ENCODE measurements at places on chromosomes 1 and 21. TPM values are rescaled to one million over a fixed set of nuclear protein-coding genes. Genes with fewer than 3 reads are reported as not detected.

DNA sequence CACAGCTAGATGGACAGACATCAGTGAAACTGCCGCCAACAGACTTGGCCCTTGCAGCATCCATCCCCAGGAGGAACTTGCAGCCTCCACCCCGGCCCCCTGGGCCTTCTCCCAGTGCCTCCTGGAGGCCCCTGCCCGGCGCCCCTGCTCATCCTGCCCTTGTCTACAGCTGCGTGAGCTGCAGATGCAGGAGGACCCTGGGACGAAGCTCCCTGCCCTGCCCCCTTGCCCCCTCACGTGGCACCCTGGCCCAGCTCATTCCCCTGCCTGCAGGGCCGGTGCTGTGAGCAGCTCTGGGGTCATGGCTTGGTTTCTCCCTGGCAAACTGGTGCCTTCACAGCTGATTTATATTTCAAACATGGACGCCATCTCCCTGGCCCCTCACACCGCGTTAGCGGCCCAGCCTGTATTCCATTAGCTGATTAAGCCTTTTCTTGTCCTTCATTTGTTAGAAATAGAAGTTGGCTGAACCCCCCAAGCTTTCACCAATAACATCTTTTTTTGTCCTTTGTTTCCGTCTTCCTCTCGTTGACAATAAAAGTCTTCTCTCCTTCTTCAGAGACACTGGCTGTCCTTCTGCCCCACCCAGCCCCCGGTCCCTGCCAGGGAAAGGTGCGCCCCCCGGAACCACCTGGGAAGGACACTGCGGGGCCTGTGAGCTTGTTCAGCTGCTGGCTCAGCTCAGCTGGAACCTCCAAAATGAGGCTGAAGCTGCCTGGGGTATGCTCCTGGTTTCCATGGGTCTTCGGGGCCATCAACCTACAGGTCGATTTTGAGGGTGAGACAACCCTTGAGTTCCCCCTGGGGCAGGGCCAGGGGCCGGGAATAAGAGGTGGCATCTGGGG lies 34.0 kb upstream of the SLC19A1 start:
- DNase-seq, result no peak

GRCh38 chr1:94063379-94063778 lies 57.6 kb downstream of the ABCA4 start:
- no peak for DNase-seq

Gene EYA3
- total RNA-seq, result 12.5 TPM

Gene ZBTB7B
- 73.6 TPM for total RNA-seq

GRCh38 chr1:233293556-233294446 lies 1.7 kb downstream of the PCNX2 start:
- no peak for DNase-seq

- no peak for DNase-seq
Measured at GRCh38 chr1:76465030-76465429, 390.5 kb downstream of the ST6GALNAC3 start.

DNA sequence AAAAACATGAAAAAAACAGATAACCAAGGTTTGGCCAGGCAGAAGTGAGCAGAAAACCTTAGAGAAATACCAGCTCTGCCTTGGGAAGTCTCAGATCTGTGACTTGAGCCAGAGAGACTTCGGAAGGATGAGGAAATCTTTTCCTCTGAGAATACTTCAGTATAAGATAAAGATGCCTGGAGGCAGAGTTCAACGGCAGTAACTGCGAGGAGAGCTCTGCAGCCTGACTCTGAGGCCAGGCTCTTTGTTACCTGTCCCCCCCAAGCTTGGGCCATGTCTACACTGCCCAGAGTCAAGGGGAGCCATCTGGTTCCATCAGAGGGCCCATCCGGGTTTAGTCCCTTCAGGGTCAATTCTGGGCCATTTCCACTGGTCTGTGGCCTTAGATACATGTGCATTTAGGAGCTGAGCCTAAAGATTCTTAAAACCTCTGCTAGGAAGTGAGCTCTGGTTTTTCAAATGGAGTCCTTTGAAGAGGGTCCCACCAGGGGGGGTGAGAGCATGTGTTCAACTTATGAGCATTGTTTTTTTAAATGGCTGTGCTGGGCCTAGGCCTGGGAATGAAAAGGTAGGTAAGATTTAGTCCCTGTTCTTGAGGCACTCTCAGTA lies 8.7 kb downstream of the KIRREL1 start:
- no peak for DNase-seq

Gene MSH4
- total RNA-seq, result 0.26 TPM

GRCh38 chr1:62687421-62687902 lies 724 bp downstream of the DOCK7 start:
- DNase-seq, result no peak

DNA sequence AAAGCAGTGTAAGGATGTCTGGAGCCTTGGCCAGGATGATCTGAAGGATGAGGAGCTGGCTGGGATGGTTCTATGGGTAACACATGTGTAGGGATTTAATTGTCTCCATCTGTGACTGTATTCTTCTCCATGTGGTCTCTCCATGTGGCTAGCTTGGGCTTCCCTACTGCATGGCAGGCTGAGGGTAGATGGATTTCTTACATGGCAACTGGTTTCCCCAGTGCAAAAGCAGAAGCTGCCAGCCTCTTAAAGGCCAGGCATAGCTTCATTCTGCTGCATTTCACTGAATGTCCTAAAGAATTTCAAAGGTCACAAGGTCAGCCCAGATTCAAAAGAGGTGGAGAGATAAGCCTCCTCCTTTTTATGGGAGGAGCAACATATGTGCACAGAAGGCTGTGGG lies 61.7 kb downstream of the XCL2 start:
- no peak for DNase-seq

DNA sequence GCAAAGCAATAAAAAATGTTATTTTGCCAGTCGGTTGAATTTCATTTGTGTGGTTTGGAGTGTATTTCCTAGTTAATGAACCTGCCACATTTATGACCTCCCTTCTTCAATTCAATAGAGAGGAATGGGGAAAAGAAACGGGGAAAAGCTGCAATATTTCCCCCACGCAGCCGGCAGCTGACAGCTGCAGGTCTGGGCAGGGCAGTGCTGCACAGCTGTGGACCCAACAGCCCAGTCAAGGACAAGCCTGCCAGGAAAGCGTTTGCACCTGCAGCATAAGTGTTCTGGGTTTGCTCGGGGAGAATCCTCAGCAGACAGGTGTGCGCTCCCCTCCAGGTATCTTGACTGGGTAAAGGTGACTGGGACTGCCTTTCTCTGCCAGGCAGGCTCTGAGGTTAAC lies 53.4 kb downstream of the FBXO2 start:
- no peak for DNase-seq

- DNase-seq, result no peak
Measured at GRCh38 chr1:168782559-168783116, 53.6 kb upstream of the DPT start.

Gene CNTN2
- not detected for total RNA-seq

Gene TSPEAR
- not detected for total RNA-seq

Gene ZMYM1
- 11.1 TPM for total RNA-seq

Gene CELA3A
- not detected for total RNA-seq

Gene VHLL
- not detected for total RNA-seq

DNA sequence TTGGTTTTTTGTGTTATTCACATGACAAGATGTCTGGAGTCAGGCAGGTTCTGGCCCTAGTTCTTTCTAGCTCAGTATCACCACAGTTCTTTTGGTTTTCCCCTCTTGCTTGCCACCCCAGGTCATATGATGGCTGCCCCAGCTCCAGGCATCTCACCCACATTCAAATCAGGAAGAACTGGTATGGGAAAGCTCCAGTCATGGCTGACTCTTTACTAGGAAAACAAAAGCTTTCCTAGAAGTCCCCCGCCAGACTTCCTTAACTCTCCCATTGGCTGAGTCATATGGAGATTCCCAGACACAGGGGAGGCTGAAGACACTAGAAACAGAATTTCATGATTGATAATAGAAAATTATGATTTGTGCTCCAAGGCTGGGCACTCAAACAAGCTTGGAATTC lies 22.1 kb upstream of the EYA3 start:
- no peak for DNase-seq

GRCh38 chr1:29708796-29709703 lies 472.7 kb downstream of the PTPRU start:
- DNase-seq, result no peak

GRCh38 chr1:3002349-3003038 lies 18.8 kb upstream of the ACTRT2 start:
- no peak for DNase-seq

GRCh38 chr1:8249838-8250237 lies 68.1 kb upstream of the SLC45A1 start:
- DNase-seq, result no peak

DNA sequence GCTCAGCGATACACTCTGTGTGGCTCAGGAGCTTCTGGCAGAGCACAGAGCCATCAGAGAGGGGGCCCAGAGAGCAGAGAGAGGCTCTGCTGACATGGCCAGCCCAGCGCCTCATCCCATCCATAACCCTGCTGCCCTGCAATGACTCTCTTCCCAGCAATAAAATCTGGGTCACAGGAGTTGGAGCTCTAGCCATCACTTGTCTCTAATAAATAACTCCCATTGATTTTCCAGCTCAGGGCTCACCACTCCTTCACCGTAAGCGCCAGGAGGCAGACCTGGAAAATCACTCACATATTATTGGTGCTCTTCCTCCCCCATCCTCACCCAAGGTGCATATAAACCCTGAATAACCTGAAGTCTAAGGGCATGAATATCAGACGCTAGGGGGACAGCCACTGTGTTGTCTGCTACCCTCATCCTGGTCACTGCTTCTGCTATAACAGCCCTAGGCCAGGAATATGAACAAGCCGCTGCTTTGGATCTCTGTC lies at the start of gene APCS:
APCS (plus strand) TSS at position 366 of the 491 bp plus-strand sequence; CDS start at position 462, 96 bp downstream.
- no peak for DNase-seq

- DNase-seq, result no peak
Measured at GRCh38 chr1:119124764-119125163, 15.7 kb downstream of the WARS2 start.

GRCh38 chr1:54403808-54404261 lies 2.4 kb downstream of the SSBP3 start:
- no peak for DNase-seq

Gene RAB42
- not detected for total RNA-seq

Gene C8A
- total RNA-seq, result not detected

Gene OR6K3
- total RNA-seq, result not detected

Gene NES
- not detected for total RNA-seq

GRCh38 chr1:70948396-70949017 lies 99.1 kb downstream of the PTGER3 start:
- no peak for DNase-seq

GRCh38 chr1:113980110-113980509 lies 836 bp downstream of the OLFML3 start:
- DNase-seq, result no peak

Gene CD52
- total RNA-seq, result 1,152 TPM

DNA sequence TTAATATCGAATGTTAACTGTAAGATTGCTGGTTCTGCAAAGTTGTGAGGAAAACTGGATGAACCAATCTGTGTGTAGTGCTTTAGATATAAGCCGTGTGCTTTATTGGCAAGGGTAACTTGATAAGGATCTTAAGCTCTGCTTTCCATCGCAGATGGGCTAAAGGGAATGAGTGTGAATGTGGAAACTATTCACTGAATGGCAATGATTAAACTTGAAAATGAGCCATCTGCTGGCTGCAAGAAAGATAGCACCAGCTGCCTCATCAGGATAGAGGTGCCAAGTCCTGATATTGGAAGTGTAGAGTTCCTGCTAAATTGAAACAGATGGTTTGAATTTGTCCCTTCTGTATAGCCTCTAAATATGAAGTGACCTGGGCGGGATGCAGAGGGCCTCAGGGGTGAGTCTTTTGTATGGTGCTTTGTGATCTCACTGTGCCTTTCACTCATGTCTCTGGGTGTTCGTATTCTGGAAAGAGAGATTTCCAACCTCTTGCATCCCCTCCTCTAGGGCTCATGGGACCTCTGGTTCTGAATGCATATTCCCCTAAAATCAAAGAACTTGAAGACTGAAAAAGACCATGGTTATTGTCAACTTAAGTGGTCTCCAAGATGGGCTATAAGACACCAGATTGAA lies 9.2 kb downstream of the FCRL3 start:
- no peak for DNase-seq

GRCh38 chr1:182877331-182877730 lies 38.2 kb downstream of the DHX9 start:
- DNase-seq, result no peak

DNA sequence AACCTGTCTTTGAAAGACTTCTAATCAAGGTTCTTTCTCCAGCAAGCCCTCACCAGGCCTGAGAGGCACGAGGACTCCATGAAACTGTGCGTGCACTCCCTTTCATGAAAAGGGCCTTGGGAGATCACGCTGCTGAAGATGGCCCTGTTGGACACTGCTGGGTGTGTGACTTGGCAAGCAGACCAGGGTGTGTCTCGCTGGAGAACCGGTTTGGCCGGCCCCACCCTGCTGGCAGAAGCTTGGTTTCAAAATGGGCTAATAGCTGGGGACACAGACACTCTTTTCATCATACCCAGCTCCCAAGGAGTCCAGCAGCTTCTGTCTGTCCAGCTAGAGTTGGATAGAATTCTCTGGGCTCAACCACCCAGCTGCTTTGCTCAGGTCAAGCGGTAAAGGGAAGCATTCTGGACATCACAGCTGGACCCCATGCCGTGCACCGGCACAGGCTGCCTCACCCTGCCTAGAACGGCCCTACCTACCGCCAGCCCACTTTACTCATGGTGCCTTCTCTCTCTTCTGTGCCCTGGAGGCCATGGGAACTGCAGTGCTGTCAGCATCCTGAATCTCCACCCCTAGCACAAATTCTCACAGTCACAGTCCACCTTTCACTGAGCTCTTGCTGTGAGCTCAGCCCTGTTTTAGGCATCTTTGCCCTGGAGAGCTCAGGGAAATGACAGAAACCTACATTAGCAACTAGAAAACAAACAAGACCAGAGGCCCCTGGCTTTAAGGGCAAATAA lies 24.6 kb downstream of the PKP1 start:
- DNase-seq, result no peak

GRCh38 chr1:215140135-215140534 lies 57.6 kb downstream of the KCNK2 start:
- no peak for DNase-seq

Gene ANGPTL3
- not detected for total RNA-seq

GRCh38 chr1:240909701-240910457 lies 297.9 kb upstream of the GREM2 start:
- DNase-seq, result no peak

GRCh38 chr21:43281661-43282357 lies 113.0 kb downstream of the CRYAA start:
- no peak for DNase-seq

DNA sequence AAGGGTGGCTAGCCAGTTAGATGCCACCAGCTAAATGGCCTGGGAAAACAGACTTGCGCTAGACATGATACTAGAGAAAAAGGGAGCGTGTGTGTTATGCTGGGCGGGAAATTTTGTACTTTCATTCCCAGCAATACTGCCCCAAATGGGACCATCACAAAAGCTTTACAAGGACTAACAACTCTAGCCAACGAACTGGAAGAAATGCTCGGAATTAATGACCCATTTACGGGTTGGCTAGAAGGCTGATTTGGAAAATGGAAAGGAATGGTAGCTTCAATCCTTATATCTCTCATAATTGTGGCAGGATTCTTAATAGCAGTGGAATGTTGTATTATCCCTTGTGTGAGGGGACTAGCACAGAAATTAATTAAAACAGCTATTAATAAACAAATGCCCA lies 27.9 kb upstream of the ZNF496 start:
- DNase-seq, result no peak

Data from T-helper 17 cell (primary cell).